ENCODE measurements at places on chromosomes 16 and 17. TPM values are rescaled to one million over a fixed set of nuclear protein-coding genes. Genes with fewer than 3 reads are reported as not detected.

CBX8 gene
- total RNA-seq = 0.28 TPM

KRTAP2-2 gene
- total RNA-seq = not detected

SLC5A11 gene
- not detected for total RNA-seq

RNF151 gene
- not detected for total RNA-seq

TUBG2 gene
- total RNA-seq = 28.0 TPM

DNA sequence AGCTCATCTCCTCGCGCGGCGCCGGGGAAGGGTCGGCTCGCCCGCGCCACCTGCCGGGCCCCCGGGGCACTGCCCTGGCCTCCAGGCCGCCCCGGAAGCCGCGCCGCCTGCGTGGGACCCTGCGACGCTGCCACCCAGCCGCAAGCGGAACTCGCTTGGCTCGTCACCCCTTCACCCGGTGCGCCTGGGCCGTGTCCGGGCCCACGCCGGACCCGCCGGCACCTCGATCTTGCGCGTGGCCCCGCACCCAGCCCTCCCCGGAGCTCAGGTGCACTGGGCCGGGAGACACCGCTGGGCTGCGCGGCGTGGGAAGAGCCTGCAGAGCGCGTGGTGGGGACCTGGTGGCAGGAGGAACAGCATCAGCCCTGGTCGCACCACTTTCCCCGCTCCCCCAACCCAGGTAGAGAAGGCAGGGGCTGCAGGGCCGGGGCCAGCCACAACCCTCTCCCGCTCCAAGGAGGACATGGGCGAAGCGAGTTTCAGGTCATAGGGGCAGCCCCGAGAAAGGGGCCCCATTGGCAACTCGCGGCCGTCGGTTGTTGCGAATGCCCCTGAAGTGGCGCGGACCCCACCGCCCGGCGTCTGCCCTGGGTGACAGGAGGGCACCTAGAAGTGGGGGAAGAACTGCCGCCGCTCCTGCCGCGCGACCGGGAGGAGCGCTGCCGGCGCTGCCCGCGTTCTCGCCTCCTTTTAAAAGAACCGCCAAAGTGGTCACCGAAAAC, 363 bp upstream of the MIF4GD start:
- DNase-seq = peak; percentile 86

GRCh38 chr17:32275060-32276042, 9.7 kb downstream of the RHBDL3 start:
- DNase-seq = no peak

GRCh38 chr16:10683170-10683569, 11.6 kb downstream of the TEKT5 start:
- DNase-seq = no peak

GRCh38 chr17:58631523-58632323, 60.1 kb downstream of the TEX14 start:
- peak; percentile 97 for DNase-seq

- no peak for DNase-seq
Measured at GRCh38 chr16:85350146-85350728, 238.0 kb upstream of the CIBAR2 start.

GRCh38 chr17:64687376-64687775, 25.3 kb upstream of the SMURF2 start:
- no peak for DNase-seq

- no peak for DNase-seq
Measured at GRCh38 chr16:50276801-50277555, 10.6 kb downstream of the ADCY7 start.

Data from sigmoid colon (tissue), 7 donors.